HT-29 (cell line): ENCODE measurements at places on chromosomes 7 and 10.
A peak's percentile ranks its signal among the peaks of the same experiment; 100 is the strongest.

- DNase-seq: no peak
These were observed 181.1 kb upstream of the ASAH2 start for GRCh38 chr10:50432211-50433009.

DNA sequence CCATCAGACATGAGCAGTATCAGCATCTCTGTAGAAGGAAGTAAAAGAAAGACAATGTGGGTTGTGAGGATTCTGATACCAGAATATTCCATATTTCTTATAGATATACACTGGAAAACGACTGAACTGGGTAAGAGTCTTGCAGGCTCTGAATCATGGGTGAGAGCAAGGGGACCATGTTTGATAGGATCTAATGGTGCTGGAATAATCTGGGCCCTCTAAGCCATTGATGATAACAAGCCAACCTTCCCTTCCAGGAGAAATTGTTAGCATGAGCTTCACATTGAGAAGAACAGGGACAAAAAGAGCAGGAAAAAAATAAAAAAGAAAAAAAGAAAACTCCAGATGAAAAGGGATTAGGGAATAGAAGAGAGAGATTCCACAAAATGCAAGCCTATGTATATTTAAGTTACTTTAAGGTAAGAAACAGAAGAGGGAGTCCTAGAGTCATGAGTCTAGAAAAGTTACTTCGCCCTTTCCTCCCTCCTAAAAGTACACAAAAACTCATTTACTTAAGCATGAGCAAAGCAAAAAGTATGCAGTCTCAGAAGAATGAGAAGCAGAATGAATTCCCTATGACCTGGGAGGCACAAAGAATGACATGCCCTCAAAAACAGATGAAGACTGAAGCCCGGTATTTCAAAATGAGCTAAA is 181.9 kb downstream of the TMEM26 start:
- DNase-seq: peak; percentile 68

DNA sequence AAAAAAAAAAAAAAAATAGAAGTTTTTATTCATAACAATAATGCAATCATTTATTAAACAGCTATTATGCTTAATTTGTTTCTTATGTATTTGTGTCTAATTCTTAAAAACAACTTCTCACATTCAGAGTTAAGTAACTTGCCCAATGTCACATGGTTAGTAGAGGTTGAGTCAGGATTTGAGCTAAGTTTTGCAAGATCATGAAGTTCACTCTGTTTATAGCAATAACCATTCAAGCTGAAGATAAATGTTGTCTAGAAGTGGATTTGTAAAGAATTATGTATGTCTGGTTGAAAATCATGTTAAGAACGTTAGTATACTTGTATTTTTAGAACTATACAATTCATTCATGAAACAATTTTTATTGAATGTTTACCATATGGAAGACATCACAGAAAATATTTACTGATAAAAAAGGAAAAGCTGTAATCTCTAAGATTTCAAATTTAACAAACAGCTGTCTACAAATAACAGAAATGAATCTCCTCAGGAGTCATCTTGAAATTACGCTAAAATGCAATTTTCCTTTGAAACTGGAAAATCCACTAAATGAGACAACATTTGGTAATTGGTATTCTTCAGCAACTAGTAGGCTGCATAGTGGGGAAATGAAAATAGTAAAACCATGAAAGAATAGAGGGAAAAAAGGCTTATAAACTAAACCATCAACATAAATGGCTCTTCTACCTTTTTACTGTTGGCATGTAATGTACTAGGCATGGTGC is 70.5 kb upstream of the AHR start:
- no peak for DNase-seq

DNA sequence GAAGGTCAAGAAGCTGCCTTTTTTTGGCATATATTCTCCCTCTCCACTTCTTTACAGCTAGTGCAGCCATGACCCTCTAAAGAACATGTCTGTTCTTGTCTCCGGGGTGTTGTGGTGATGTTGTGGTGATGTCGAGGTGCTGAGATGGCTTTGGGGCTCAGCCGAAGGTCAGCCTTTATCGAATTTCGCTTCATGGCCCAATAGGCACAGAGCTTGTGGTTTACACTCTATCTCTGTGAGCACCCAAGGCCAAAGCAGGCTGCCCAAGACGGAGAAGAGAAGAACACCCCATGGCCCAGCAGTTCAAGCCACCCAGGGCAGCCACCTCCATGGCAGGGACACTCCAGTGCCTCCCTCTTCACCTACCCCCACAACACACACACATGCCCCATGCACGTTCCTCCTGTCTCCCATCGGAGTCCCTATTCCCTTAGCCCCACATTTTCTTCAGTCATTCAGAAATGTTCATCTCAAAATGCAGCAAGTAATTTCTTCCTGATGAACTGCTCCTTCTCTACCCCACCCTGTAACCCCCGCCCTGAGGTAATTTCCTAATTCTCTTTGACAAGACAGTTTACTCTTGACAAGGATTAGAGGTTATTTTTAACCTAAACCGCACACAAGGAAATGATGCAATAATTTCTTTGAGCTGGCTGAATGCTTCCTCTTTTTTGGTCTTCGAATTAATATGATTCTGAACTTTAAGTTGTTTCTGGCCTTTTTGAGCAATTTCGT is 18.6 kb upstream of the ADRB1 start:
- peak; percentile 26 for DNase-seq

DNA sequence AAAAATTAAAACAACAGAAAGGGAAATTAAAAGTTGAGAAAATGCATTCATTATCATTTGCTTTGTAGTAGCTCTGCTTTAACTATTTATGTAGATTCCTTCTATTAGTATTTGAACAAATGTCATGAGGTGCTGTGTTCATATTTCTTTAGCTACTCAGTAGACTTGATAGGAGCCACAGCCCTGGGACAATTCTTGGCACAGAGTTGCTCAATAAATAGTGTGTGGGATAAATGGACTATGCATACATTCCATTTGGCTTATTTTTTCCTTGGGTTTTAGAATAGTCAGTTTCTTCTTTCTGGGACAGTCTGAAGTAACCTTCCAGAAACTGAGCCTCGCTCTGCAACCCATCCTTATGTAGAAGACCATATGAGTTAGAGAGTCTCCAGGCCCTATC is 13.4 kb downstream of the RPP30 start:
- DNase-seq: no peak

DNA sequence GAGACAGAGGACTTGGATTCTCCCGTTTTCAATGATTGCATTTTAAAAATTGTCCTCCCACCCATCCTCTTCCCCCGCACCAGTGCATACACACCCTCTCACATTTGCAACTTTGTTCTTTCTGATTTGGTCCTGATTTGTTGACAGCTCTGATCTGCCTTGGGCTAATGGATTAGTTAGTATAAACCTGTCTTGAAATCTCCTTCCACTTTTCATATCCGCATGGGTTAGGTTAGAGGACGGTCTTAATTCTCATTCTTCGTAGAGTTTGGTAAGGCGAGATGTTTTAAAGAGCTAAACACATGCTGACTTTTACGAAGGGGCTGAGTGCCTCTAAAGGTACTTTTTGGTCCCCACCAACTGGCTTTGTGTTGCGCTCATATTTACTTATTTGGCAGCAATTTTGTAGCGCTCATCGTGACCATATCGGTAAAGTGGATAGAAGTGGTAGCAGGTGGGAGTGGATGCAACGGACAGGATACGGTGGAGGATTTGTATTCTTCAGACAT is 1.1 kb downstream of the AHR start:
- peak; percentile 67 for DNase-seq

GRCh38 chr10:119677904-119678755 is 26.9 kb downstream of the BAG3 start:
- no peak for DNase-seq

DNA sequence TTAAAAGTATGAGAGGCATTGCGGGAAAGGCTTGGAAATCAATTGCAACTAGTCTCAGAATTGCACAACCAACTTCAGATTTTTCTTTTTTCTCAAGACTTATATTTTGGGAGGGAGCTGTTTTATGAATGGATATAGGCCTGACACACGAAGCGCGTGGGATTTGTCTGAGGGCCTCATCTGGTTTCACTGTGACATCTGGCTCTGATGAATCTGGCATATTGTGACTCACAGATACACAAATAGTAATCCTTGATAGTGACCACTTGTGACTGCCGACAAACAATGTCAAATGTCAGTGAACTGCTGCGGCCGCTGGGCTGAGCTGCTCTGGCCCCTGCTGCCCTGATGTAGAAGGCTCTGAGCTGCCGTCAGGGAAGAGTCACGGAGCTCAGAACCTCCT is 655.1 kb downstream of the INHBA start:
- peak; percentile 48 for DNase-seq

- peak; percentile 91 for DNase-seq
These were observed 28.9 kb downstream of the ADAP1 start for GRCh38 chr7:925601-926000.

- DNase-seq: peak; percentile 88
These were observed 171.2 kb downstream of the ARHGAP21 start for GRCh38 chr10:24552346-24553016.

- DNase-seq: no peak
These were observed 46.9 kb downstream of the GALNT11 start for GRCh38 chr7:152072421-152072820.

DNA sequence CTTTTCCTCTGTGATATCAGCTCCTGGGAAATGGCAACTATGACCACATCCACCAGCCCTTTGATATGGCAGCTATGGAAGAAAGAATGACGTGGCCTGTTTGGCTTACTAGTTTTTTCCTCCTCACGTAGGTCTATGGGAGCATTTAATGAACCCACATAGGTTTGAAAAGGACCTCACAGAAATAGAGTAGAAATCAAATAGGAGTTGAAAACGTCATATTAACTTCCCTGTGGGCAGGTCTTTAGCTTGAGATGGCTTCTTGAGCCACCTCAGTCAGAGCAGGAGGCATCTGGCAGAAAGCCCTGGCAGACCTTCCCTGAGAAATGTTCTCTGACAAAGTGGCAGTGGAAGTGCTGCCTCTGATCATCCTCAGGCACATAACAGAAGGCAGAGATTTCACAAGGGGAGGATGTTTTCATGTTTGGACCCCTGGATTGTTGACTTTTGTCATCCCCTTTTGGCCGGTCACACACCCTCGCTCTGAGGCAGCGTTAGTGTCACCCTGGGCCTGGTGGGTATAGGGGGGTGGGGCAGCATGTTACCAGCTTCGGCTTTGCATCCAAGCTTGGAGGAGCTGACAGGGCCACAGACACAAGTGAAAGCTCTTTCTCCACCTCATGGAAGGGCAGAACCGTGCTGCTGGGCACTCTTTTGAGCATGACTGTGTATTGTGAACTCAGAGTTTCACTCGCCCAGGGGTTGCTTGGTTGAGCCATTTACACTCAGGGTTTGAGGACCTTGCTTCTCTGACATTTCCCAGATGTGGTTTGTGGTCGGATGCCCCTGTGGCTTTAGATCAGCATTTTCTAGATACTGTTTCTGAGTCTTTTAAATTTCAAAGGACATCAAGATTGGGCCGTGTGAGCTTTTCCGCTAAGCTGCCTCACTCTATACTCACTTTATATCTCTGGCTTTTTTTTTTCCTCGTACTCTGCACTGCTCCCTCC is 184.2 kb downstream of the STK31 start:
- DNase-seq: no peak

DNA sequence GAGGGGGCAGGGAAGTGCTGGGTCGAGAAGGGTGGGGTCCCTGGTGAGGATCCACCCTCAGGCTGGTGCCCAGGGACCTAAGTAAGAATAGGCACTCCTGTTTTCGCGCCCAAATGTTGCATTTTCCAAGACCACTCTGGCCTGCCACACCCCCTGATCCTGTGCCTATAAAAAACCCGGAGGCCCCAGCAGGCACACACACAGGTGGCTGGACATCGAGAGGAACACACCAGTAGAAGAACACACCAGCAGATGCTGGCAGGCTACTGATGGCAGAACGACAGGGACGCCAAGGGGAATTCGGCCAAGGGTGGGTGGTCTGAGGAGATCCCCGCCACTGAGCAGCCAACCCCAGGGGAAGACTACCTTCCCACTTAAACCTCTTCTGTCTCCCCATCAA is 633.9 kb upstream of the POT1 start:
- no peak for DNase-seq

DNA sequence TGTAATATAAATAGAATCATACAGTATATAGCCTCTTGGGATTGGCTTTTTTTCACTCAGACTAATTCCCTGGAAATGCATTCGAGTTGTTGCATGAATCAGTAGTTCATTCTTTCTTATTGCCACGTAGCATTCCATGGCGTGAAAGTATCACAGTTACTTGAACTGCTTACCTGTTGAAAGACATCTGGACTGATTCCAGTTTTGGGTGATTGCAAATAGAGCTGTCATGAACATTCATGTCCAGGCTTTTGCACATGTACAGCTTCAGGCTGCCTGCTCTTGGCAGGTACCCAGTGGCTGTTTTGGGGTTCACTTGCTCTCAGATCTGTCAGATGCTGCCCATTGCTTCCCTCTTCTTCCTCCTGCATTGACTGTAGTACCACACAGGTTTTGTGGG is 54.9 kb downstream of the LRGUK start:
- DNase-seq: no peak

DNA sequence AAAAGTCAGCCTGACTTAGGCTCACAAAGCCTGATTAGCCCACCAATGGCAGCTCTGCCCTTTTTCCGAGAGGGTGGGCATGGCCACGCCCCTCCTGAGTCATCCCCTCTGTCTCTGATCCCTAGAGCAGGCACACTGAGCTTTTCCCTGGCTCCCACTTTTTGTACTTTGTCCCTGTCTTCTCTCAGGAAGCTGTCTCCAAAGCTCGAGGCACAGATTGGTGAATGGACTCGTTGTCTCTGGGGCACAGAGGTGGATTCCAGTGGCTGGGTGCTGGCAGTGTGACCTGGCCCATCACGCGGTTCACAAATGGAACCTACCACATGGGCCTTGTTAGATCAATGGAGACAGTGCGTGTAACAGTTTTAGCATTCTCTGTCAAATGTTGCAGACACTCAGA is 313.5 kb downstream of the WDR37 start:
- no peak for DNase-seq

GRCh38 chr10:7534480-7534852 is 123.6 kb upstream of the SFMBT2 start:
- DNase-seq: no peak

DNA sequence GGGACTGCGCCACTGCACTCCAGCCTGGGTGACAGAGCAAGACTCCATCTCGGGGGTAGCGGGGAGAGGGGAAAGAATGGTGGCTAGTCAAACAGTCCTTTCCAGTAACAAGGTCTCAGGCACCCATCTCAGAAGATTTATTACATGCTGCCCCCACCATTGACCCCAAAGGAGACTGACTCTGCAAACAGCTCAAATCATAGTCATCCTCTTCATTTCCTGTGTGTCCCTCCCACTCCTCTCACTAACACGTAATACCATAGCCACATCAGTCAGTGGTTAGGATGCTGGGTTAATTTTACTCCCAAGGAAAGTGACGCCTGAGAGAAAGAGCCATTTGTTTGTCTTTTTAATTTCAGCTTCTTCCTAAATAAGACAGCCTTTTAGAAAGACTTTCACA is 56.6 kb upstream of the BET1 start:
- DNase-seq: no peak
